Neural progenitor cell (in vitro differentiated cells): ENCODE measurements at places on chromosomes 12 and 14. TPM values are rescaled to one million over a fixed set of nuclear protein-coding genes. Genes with fewer than 3 reads are reported as not detected.

Gene ANO2
- total RNA-seq = 4.0 and 4.8 TPM in 2 replicates

Gene CRACR2A
- 0.06 and 1.1 TPM in 2 replicates for total RNA-seq

Gene GUCY2C
- total RNA-seq = not detected in 2 replicates

Gene MRPL51
- total RNA-seq = 95.2 and 143 TPM in 2 replicates

Gene ULK1
- total RNA-seq = 4.9 and 16.0 TPM in 2 replicates

Gene ASB2
- 0.62 TPM in 1 of 2 replicates, not detected in the other for total RNA-seq

Gene GPR84
- not detected in 2 replicates for total RNA-seq

Gene PPM1H
- 3.5 and 4.6 TPM in 2 replicates for total RNA-seq

Gene GLT8D2
- 1.9 and 3.9 TPM in 2 replicates for total RNA-seq

Gene NPFF
- not detected in 2 replicates for total RNA-seq

Gene GPX2
- not detected in 2 replicates for total RNA-seq

DNA sequence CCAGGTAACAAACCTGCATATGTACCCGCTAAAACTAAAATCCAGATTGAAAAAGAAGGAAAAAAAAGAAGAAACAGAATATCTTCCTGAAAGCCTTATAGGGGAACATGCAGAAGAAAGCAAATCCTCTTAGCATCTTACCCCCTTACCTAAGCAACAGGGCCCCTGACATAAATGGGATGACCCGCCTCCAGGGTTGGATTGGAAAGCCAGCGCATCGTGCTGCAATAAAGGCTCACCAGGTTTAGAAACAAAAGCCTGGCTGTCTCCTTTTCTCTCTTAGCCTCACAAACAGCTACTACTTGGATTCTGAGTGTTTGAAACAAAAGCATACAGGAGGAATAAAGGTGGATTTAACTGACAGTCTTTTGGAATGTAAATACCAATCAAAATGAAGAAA lies 13.8 kb upstream of the ADCK1 start:
- H3K36me3 ChIP-seq = no peaks in the 10 kb centered on the region
- peaks cover 25% of the 10 kb centered on the region for H3K4me1 ChIP-seq
- H3K27me3 ChIP-seq = no peaks in the 10 kb centered on the region
- H3K27ac ChIP-seq = peak overlapping the region; percentile 74
- H3K4me3 ChIP-seq = peak overlapping the region; percentile 33
- DNase-seq = peak; percentile 85

DNA sequence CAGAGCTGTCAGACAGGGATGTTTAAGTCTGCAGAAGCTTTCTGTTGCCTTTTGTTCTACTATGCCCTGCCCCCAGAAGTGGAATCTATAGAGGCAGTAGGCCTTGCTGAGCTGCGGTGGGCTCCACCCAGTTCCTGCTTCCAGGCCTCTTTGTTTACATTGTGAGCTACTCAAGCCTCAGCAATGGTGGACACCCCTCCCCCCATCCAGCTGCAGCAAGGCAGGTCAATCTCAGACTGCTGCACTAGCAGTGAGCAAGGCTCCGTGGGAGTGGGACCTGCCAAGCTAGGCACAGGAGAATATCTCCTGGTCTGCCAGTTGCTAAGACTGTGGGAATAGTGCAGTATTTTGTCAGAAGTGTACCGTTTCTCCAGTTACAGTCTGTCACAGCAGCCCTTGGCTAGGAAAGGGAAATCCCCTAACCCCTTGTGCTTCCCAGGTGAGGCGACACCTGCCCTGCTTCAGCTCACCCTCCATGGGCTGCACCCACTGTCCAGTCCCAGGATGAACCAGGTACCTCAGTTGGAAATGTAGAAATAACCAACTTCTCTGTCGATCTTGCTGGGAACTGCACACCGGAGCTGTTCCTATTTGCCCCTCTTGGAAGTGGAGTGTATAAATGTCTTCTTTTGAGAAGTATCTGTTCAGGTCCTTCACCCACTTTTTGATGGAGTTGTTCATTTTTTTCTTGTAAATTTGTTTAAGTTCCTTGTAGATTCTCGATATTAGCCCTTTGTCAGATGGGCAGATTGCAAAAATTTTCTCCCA lies 213.5 kb upstream of the SLC38A2 start:
- peak; percentile 88 for DNase-seq
- no peaks in the 10 kb centered on the region for H3K36me3 ChIP-seq
- peaks cover 15% of the 10 kb centered on the region for H3K4me1 ChIP-seq
- peak overlapping the region; percentile 5 for H3K4me3 ChIP-seq

DNA sequence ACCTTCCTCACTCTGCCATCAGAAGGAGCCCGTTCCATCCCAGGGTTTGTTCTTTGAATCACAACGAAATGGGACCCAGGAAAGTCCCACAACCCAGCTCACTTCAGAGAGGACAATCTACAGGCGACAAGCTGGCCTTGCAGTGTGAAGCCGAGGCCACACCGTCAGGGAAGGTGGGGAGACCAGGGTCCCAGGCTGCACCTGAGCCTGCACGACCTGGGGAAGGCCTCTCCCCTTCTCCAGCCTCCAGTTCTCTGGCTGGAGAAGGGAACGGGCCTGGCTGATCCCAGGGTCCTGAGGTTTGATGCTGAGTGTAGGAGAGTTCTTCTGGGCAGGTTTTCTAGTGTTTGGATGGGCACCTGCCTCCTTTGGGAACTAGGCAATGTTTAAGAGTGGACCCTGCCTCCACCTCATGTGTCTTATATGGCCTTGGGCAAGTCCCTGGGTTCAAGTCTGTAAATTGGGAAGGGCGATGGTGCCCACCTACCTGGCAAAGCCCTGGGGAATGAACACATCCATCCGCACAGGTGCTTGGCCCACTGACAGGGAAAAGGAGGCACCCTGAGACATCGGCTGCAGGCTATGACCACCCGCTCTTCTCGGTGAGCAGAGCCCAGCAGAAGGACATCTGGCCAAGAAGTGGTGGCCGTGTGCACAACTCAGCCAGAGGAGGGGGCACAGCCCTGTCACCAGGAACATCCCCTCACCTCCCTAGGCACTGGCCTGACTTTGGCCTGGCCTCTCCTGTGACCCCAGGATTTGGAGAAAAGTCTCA lies 77.9 kb upstream of the BCL11B start:
- no peaks in the 10 kb centered on the region for H3K27me3 ChIP-seq
- no peaks in the 10 kb centered on the region for H3K4me1 ChIP-seq
- H3K4me3 ChIP-seq = no peak overlapping the region
- no peak overlapping the region for H3K27ac ChIP-seq
- H3K36me3 ChIP-seq = no peaks in the 10 kb centered on the region
- no peak for DNase-seq

GRCh38 chr14:58078068-58078467 lies 73.9 kb downstream of the ARMH4 start:
- H3K4me3 ChIP-seq = no peak overlapping the region
- H3K36me3 ChIP-seq = no peaks in the 10 kb centered on the region
- no peaks in the 10 kb centered on the region for H3K4me1 ChIP-seq
- H3K27me3 ChIP-seq = no peaks in the 10 kb centered on the region
- DNase-seq = no peak
- no peak overlapping the region for H3K27ac ChIP-seq

- no peak overlapping the region for H3K27ac ChIP-seq
- H3K27me3 ChIP-seq = peaks cover 15% of the 10 kb centered on the region
- peak; percentile 94 for DNase-seq
- no peaks in the 10 kb centered on the region for H3K36me3 ChIP-seq
Observed at GRCh38 chr14:105045710-105046326, 19.4 kb downstream of the GPR132 start.

DNA sequence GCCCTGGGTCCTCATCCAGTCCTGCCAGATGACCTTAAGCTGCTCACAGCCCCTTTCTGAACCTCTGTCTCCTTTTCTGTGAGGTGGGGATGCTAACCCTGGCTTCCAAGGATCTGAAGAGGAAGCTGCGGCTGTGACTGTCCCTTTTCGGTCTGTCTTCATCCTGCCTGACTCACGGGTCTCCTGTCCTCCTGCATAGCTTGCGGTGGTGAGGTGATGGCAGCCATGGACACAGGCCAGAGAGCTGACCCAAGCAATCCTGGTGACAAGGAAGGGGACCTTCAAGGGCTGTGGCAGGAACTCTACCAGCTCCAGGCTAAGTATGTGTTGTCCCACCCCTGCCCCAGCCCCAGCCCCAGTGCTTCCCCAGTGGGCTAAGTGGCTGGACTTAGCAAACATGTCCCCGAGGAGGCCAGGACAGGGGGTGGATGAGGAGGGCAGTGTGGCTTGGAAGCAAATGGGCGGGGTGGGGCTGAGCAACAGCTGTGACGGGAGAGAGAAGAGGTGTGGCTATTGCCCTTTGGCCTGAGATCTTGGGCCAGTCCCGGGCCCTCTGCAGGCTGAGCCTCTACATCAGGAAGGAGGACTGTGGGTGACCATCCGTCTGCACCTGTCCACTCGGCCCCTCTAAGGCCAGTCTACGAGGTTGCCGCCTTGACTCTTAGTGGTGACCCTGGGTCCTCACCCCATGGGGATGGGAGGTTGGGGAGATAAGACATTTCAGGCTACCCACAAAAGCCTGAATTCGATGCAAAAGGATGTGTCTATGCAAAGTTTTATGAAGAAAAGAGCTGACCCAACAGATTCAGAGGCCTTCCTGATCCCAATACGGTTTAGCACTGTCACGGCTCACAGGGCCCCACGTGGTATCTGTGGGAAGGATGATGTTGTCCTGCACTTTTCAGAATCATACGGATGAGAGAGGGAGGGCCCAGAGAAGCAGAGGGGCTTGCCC lies 1.1 kb downstream of the CCDC197 start:
- peaks cover 7% of the 10 kb centered on the region for H3K4me1 ChIP-seq
- DNase-seq = no peak
- H3K27me3 ChIP-seq = peaks cover 9% of the 10 kb centered on the region
- no peak overlapping the region for H3K27ac ChIP-seq
- H3K36me3 ChIP-seq = no peaks in the 10 kb centered on the region

DNA sequence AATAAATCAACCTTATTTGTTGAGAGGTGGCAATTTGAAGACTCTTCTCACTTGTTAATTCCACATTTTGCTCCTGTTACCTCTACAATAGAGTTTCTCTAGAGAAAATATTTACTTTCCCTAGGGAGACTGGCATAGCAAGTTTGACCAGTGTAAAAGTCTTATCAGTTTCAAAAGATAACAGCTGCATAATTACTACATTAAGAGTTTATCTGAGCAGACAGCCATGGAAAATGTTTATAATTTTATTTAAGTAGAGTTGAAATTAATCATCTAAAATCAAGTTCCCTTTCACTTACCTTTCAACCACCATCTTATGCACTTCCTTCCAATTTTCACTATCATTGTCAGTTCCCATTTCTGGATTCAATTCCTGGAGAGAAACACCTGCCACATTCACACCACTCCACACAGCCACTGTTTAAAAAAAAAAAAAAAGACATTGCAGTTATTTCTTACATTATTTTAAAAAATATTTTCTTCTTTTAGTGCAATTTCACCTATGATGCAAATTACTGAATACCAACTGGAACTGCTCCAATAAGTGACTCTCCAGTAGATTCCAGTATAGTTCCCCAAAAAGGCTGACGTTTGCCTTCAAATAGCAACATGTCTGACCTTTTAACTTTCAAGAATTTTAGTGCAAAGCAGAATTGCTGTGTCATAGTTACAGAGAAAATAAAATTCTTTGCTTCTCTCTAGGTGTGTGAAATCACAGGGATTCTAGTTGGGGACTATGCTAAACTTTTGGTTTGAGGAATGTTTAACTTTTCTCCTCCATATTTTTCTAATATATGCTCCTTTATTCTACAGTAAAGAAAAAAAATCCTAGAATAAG lies 19.4 kb downstream of the LDHB start:
- no peak overlapping the region for H3K4me3 ChIP-seq
- H3K4me1 ChIP-seq = peaks cover 5% of the 10 kb centered on the region
- H3K27me3 ChIP-seq = no peaks in the 10 kb centered on the region
- DNase-seq = no peak
- peaks cover 80% of the 10 kb centered on the region for H3K36me3 ChIP-seq
- no peak overlapping the region for H3K27ac ChIP-seq

DNA sequence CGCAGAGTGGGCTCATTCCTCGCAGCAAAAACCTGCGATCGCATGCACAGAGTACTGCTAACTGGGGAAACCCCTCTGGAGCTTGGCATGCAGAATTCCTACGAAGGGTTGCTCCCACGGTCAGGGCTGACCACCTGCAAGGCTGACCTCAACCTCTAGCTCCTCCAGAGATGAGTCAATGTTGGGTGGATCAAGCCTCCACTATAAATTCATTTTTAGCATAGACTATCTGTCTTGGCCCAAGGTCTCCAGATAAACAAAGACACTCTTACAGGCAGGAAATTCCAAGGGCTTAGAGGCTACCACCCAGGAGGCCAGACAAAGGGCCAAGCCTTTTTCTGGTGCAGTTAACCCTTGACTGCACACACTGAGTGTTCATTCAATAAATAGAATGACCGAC lies 296.5 kb downstream of the TMEM132D start:
- H3K4me1 ChIP-seq = peaks cover 27% of the 10 kb centered on the region
- no peaks in the 10 kb centered on the region for H3K36me3 ChIP-seq
- no peaks in the 10 kb centered on the region for H3K27me3 ChIP-seq
- peak; percentile 88 for DNase-seq
- no peak overlapping the region for H3K27ac ChIP-seq

DNA sequence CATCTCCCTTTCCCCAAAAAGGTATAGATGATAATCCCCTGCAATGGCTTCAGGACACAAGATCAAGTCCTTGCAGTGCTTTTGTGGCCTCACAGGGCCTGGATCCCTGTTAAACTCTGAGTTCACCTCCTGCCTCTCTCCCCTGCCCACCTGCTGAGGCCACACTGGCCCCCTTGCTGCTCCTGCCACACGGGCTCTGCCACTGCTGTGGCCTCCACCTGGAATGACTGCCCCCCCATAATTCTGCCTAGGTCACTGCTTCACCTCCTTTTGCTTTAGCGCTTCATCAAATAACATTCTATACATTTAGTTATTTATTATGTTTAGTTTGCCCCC lies 653 bp upstream of the IFI27 start:
- DNase-seq = no peak
- no peak overlapping the region for H3K27ac ChIP-seq
- no peak overlapping the region for H3K4me3 ChIP-seq
- no peaks in the 10 kb centered on the region for H3K36me3 ChIP-seq
- H3K27me3 ChIP-seq = no peaks in the 10 kb centered on the region

DNA sequence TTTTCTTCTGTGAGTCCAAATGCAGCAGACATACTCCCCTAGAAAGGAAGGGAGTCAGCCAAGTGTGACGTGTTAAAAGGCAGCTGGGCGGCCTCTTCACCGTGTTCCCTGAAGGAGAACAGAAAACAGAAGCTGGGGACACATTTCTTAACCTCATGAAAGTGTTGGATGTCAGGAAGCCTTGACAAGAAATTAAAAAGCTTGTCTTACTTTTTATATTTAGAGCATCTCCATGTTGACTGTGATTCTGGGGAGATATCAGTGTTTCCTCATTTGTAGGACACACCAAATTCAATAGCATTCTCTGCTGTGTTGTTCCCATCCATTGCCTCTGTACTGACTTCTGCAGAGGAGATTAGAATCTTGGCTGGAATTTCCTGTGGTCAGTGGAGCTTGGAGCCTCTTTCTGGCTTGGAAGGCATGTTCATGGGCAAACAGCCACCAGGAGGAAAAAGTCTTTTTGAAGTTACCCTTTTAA lies 93.7 kb downstream of the RMST start:
- H3K4me3 ChIP-seq = no peak overlapping the region
- H3K27ac ChIP-seq = peak overlapping the region; percentile 49
- H3K27me3 ChIP-seq = no peaks in the 10 kb centered on the region

GRCh38 chr14:91303091-91303923 lies 58.8 kb upstream of the GPR68 start:
- peak; percentile 97 for DNase-seq
- H3K4me3 ChIP-seq = no peak overlapping the region
- H3K4me1 ChIP-seq = peaks cover 13% of the 10 kb centered on the region
- no peaks in the 10 kb centered on the region for H3K36me3 ChIP-seq
- H3K27ac ChIP-seq = peak overlapping the region; percentile 86
